AG04449 (cell line): ENCODE measurements at places on chromosomes 5 and 9.

- no peak for DNase-seq
Measured at GRCh38 chr5:130350131-130350530, 445.9 kb downstream of the CHSY3 start.

GRCh38 chr5:146873186-146873917 lies 5.2 kb downstream of the PPP2R2B start:
- DNase-seq, result no peak

DNA sequence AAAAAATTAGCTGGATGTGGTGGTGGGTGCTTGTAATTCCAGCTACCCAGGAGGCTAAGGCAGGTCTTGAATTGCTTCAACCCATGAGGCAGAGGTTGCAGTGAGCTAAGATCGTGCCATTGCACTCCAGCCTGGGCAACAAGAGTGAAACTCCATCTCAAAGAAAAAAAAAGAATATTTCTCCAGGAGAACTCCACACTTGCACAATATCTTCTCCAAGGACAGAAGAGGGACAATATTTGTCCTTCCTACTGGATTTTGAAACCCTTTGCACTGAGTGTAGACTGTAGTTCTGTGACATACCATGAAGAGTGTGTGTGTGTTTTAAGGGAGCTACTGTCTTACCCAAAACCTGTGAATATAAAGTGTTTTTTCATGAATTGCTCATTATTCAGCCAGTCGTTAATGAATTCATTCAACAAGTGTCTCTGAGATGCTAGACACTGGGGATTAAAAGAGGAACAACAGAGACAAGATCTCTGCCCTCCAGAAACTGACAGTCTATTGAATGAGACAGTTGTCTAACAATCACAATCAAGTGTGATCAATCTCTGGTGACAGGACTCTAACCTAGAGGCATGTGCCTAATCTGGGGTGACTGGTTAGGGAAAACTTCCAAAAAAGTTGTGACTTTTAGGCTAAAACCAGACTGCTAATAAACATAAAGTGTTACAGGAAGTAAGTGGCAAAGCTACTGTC lies 9.8 kb upstream of the UBE2D2 start:
- no peak for DNase-seq

DNA sequence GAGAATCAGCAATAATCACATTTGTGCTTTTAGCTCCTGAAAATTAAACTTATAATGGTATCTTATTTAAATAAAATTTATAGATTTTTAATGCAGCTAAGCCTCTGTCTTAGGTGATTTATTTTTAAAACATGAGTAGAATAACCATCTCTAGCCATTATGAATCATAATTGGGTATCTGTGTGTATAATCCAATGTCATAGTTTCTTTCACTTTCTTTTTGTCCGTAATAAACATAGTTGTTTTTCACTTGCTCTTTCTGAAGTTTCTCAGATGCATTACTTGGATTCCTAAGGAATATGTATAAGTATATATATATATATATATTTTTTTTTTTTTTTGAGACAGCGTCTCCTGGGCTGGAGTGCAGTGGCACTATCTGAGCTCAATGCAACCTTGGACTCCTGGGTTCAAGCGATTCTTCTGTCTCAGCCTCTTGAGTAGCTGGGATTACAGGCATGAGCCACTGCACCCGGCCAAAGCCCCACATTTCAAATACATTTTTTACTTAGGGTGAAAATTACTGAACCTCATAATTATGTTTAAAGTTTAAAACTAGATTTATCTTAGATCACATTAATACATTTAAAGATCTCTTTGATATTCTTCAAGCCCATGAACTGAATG lies 377.1 kb downstream of the PRDM9 start:
- no peak for DNase-seq

- no peak for DNase-seq
Measured at GRCh38 chr5:179534431-179534830, 15.9 kb upstream of the RUFY1 start.

DNA sequence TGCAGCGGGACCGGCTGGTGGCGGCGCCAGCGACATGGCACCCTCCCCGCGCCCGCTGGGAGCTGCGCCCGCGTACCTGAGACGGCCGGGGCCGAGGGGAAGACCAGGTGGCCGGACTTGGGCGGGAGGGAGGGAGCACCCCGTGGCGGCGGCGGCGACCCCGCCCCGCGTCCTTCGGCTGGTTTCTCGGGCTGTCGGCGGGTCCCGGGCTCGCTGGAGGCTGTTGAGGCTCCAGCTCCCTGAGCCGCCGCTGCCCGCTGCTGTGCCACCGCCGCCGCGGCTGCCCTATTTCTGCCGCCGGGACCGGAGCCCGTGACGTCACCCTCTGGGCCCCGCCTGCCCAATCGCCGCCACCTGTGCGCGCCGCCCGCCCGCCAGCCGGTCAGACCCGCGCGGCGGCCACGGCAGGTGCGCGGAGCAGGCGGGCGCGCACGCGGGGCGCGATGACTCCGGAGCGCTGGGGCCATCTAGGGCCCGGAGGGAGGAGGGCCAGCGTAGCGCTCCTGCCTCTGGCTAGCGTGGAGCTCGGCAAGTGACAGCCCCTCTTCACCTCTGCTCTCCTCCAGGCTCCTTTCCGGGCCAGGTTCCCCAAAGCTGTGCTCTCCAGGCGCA lies at the start of gene FSTL4:
FSTL4 (minus strand) TSS at position 293 of the 612 bp plus-strand sequence.
- DNase-seq, result no peak

DNA sequence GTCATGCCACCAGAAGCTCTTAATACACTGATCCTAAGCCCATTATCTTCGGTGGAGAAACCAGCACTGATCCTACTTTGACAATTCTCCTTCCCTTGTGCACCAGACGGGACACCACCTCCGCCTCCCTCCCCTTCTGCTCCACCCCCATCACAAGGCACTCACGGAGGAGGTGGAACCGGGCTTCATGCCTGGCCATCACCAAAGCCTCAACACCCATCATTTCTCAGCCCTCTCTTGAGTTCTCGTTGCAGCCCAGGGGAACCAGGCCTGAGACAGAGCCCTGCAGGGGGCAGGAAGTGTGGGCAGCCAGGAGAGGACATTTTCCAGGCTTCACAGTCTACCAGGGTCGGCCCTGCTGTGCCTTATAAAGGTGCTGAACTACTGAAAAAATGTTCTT lies 160.5 kb downstream of the GOLPH3 start:
- DNase-seq, result no peak

DNA sequence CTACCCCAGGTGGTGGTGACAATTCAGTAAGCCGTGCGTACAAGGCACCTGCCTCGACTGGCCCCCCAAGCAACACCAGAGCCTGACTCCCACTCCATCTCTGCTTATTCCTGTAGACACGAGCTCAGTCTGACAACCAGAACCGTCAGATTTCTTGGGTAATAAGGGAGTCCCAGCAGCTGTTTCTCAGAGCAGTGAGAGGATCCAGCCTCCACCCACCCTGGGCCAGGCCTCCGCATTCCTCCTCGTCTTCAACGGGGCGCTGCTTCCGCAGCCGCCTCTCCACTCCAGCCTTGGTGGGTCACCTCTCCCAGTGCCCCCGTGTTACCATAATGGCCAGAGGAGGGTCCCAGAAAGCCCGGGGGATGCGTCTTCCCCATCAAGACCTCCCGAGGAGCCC lies 27.7 kb upstream of the GFPT2 start:
- no peak for DNase-seq

GRCh38 chr9:33375238-33375840 lies 27.0 kb downstream of the AQP7 start:
- no peak for DNase-seq
